ENCODE measurements at places on chromosomes 7 and 10.
A peak's percentile ranks its signal among the peaks of the same experiment; 100 is the strongest.

- DNase-seq = no peak
Observed at GRCh38 chr7:131905471-131905973, 349.1 kb upstream of the PODXL start.

DNA sequence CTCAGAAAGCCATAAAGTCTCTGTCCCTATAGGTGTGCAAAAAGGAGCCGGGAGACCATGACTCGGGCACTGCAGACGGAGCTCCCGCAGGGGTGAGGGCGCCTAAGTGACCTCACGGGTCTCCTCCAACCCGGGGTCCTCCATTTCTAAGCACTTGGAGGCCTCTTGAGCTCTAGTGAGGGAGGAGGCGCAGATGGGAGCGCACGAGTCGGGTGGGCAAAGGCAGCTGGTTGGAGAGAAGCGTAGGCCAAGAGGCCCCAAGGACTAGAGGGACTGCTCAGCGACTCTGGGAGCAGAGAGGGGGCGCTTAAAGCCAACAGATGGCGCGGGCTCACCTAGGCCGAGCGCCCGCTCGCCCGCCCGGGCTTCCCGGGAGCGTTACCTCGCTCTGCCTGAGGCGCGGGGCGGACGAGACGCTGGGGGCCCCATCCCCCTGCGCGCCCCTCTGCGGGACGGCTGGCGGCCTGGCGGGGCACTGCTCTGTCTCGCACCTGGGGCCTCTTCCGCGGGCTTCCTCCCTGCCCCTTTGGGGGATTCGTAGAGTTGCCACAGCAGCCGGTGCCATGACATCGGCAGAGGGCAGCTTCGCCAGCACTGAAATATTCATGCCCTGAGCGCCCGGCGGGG lies 523 bp upstream of the CDH23 start:
- DNase-seq = peak; percentile 24

DNA sequence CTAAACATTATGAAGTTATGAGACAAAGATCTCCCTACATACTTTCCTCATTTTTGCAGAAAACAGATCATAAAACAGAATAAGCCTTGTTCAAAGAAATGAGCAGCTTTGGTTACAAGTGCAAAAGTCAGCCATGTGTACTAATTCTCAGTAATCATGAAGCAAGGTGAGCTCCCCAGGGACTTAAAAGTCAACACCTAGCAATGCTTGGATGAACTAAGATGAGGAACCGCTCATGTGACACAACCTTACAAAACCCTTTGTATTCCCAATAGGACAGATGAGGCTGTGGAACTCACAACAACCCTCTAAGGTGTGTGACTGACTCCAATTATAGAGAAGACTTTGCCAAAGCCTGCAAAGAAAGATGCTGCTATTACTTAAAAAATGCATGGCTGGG lies 154.5 kb downstream of the SLC25A13 start:
- no peak for DNase-seq

GRCh38 chr7:21028599-21028998 lies 241.9 kb upstream of the SP8 start:
- DNase-seq = no peak

DNA sequence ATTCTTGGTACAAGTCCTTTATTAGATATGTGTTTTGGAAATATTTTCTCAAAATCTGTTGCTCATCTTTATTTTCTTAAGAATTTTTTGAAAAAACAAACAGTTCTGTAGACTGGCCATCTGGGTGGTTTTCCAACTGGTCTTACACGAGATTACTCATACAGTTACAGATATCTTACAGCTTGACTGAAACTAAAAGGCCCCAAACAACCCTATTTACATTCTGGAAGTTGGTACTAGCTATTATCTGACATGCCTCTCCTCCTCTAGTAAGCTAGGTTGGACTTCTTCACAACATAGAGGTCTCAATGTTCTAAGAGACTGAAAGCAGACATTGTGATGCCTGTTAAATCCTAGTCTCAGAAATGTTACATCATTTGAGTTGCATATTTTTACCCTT lies 52.0 kb downstream of the ZNF22 start:
- DNase-seq = no peak

- no peak for DNase-seq
Observed at GRCh38 chr7:115676080-115676479, 354.5 kb downstream of the TFEC start.

DNA sequence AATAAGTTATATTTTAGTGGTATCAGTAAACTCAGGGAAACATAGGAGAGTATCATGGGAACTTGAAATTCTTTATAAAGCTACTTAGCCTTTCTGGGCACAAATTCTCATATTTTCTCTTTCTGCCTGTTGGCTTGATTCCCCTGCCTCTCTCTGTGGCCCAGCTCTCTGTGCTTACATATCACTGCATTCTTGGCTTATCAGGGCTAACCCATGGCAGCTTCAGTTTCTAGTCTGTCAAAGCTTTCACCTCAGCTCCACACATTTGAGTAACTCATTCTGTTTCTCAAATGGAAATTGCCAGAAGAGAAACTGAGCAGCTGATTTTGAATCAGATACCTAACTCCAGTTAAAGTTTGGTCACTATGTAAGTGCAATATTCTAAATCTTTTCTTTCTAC lies 713.1 kb downstream of the DNAJB9 start:
- no peak for DNase-seq

DNA sequence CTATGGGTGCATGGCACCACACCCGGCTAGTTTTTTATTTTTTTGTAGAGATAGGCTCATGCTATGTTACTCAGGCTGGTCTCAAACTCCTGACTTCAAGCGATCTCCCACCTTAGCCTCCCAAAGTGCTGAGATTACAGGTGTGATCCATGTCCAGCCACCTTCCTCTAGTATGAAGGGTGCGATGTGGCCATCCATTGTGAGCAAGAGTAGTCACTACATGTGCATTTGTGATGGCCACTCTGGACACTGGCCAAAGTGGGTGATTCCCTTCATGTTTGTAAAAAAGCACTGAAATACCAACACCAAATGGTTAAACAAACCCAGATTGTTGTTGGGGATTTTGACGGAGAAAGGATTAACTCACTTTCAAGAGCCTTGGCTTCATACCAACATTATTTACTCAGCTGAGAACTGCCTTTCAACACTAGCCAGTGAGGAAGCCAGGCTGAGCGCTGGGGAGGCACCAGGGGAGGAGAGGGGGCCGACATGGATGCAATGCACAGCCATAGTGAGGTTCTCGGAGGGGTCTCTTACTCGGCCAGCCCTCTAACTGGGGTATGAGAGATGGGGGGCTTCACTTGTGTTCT lies 198.1 kb upstream of the LYZL2 start:
- DNase-seq = no peak

GRCh38 chr10:31972519-31973041 lies 43.9 kb upstream of the ARHGAP12 start:
- DNase-seq = no peak

GRCh38 chr7:155202106-155202871 lies 95.4 kb upstream of the INSIG1 start:
- no peak for DNase-seq

GRCh38 chr10:16653224-16653623 lies 131.5 kb upstream of the C1QL3 start:
- peak; percentile 71 for DNase-seq

DNA sequence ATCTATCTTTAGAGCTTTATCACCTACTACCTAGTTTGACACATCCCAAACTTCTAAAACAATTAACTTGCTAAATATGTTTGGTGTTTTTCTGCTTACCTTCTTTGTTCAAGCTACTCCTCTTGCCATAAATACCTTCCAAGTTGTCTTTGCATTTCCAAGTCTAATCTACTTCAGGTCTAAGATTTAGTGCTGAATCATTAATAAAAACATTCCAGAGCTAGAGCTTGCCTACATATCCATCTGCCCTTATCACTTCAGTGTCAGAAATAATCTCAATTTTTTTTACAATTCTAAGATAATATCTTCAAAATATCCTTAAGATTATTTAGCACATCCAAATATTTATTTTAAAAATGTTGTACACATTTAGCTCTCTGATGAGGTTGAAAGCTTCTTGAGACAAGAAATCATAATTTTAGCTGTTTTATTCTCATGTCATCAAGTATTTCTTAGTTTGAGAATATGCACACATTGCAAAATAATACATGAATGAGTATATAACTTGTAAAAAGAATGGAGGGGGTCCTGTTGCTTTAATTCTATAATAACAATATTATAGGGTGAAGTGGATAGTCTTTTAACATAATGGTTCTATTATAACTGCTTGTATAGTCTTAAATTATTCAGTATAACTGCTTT lies 466.3 kb downstream of the SEMA3D start:
- no peak for DNase-seq

DNA sequence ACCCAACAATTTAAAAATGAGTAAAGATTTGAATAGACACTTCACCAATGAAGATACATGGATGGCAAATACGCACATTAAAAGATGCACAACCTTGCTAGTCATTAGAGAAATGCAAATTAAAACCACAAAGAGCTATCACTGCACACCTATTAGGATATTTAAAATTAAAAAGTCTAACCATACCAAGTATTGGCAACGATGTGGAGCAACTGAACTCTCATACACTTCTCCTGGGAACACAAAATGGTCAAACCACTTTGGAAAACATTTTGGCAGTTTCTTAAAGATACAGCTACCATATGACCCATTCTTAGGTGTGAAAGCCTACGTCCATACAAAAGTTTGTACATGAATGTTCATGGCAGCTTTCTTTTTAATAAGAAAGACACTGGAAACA lies 36.1 kb downstream of the DCLRE1C start:
- no peak for DNase-seq

- no peak for DNase-seq
Observed at GRCh38 chr7:135489791-135490190, 20.1 kb downstream of the CNOT4 start.

GRCh38 chr7:100874300-100874576 lies 665 bp upstream of the SRRT start:
- no peak for DNase-seq

- DNase-seq = peak; percentile 36
Observed at GRCh38 chr7:14691597-14692203, 210.9 kb downstream of the DGKB start.

- no peak for DNase-seq
Observed at GRCh38 chr7:47408675-47409074, 173.2 kb downstream of the TNS3 start.

Measured in activated CD4-positive, alpha-beta T cell treated with anti-CD3 and anti-CD28 coated beads, Interleukin-10, Interleukin-2, amounts not matched to agents 100 ng/mL and 50 ng/mL, durations not matched to agents 16 hours and 8 hours (primary cell).